ENCODE measurements at places on chromosomes 7 and 10. TPM values are rescaled to one million over a fixed set of nuclear protein-coding genes. Genes with fewer than 3 reads are reported as not detected.

Gene TMEM196
- 0.30 TPM for total RNA-seq

Gene MINDY3
- total RNA-seq: 37.7 TPM

Gene LIPF
- total RNA-seq: not detected

Gene CTTNBP2
- 29.6 TPM for total RNA-seq

Gene MCM10
- 0.81 TPM for total RNA-seq

Gene ASZ1
- total RNA-seq: not detected

Gene CUZD1
- 1.1 TPM for total RNA-seq

Gene PROSER2
- 8.0 TPM for total RNA-seq

Gene MYH16
- 0.29 TPM for total RNA-seq

Gene VGF
- total RNA-seq: not detected

Gene PAPOLB
- total RNA-seq: 0.26 TPM

Measured in aorta (tissue), 5 donors.